ENCODE measurements at places on chromosomes 7 and 10. TPM values are rescaled to one million over a fixed set of nuclear protein-coding genes. Genes with fewer than 3 reads are reported as not detected.

Gene ITPRID1
- total RNA-seq, result not detected

Gene DNAH11
- total RNA-seq, result 1.3 TPM

Gene VPS37D
- total RNA-seq, result not detected

Gene CALML3
- total RNA-seq, result not detected

Gene ZMIZ2
- 98.6 TPM for total RNA-seq

Gene TRPV6
- not detected for total RNA-seq

Gene AKR1C3
- 5.9 TPM for total RNA-seq

Gene PTF1A
- total RNA-seq, result not detected

Gene IQUB
- not detected for total RNA-seq

Gene NME8
- total RNA-seq, result not detected

Gene MAGI2
- total RNA-seq, result 0.10 TPM

Gene MYL7
- total RNA-seq, result not detected

Gene STEAP4
- total RNA-seq, result not detected

Gene TUBAL3
- not detected for total RNA-seq

Gene TRIM50
- not detected for total RNA-seq

Gene NFE2L3
- 15.3 TPM for total RNA-seq

Gene SH2D4B
- total RNA-seq, result 0.07 TPM

Gene CALN1
- total RNA-seq, result not detected

Gene SPAG6
- total RNA-seq, result 0.75 TPM

Gene SEMA3D
- not detected for total RNA-seq

Gene CLDN15
- 24.2 TPM for total RNA-seq

Gene ZNHIT1
- total RNA-seq, result 67.4 TPM

Gene HTR7
- not detected for total RNA-seq

Gene PTPRE
- 24.1 TPM for total RNA-seq

Gene SHTN1
- 0.40 TPM for total RNA-seq

Measured in activated CD4-positive, alpha-beta T cell treated with anti-CD3 and anti-CD28 coated beads, Interleukin-2, amount 10 ng/mL, durations not matched to agents 7 days and 5 days (primary cell).